ENCODE measurements at places on chromosomes 5 and 9.

DNA sequence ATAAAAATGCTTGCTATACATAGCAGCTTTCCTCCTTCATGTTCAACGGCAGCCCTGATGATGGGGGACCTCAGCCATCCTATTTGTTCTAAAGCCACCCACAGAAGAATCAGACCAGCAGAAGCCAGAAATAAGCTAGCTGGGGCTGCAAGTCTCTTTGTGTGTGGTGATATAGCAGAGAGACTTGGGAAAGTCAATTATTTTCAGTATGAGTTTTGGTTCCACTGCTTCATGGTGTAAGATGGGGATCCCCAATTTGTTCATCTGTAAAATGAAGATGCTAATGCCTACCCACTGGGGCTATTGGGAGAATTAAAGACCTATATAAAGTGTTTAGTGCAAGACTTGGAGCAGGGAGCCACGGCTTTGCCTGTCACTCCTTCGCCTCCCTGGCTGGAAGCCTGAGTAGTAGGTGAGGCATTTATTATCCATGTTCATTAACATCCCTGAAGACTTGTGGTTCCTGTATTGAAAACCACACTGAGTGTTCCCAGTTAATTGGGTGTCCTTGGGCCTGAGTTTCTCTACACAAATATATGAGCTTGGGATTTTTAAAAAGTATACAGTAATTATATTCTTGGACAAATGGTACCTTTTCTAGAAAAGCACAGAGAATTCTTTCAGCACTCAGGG, 210.1 kb upstream of the SLC24A2 start:
- no peak for DNase-seq

- no peak for DNase-seq
Observed at GRCh38 chr5:137071931-137072330, 427.2 kb downstream of the SPOCK1 start.

DNA sequence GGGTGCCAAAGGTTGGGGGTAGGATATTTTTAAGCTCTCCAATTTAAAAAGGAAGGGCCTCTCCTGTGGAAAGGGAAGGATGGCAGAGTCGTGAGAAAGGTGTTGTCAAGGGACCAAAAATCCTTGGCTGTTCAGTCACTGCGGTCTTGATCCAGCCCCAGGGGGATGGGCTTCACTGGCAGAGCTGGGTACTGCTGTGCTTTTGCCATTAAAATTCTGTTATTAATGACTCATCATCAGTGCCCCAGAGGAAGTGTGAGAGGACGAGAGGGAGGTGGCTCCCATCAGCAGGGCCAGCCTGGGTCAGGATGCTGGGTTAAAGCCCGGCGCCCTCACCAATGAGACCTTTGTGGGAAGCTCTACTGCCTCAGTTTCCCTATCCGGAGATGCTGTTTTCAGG, 16.7 kb downstream of the PCDH12 start:
- no peak for DNase-seq

DNA sequence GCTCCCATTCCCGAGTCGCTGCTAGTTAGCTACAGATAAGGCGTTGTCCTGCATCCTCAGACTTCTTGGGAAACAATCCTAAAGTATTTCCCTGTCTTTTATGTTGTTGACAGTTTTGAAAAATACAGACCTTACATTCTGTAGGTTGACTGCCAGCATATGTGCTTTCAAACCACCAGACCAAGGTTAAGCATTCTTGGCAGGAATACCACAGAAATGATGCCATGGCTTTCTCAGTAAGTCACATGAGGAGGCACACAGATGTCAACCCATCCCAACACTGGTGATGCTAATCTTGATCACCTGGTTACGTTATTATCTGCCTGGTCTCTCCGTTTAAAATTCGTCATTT, 871 bp downstream of the GLE1 start:
- DNase-seq, result no peak

DNA sequence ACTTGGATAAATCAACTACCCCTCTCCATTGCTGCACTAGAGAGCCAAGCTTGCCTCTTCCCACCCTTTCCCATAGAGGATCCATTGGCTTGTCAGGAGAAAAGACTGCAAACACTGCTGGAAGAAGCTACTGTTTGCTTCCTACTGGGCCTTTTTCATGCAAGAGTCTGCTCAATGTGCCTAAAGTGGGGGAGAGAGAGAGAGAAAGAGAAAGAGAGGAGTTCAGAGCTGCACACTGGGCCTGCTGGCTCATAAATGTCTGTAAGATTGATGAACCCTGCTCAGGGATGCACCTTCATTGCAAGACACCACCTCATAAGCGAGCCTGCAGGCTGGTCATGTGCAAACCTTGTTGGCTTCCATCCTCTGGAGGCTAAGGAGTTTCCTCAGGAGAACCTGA, 269.4 kb downstream of the ZNF608 start:
- DNase-seq, result no peak

- no peak for DNase-seq
Observed at GRCh38 chr5:78537821-78538220, 110.8 kb downstream of the LHFPL2 start.

DNA sequence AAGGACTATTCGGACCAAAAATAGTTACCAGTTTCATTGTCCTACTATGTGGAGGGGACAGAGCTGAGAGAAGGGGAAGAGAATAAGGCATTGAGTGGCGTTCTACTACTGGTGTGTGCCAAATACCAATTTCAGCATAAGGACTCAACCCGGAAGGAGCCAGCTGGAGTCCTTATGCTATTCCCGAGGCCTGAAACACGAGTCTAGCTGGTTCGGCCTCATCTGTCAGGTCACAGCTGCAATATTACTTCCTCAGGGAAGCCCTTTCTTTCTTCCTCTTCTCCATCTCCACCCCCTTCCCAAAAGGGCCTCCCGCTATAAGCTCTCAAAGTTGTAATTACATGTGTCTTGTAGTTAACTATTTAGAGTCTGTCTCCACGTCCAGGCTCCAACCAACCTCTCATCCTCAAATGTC, 20.5 kb upstream of the FER start:
- no peak for DNase-seq

- DNase-seq, result no peak
Observed at GRCh38 chr5:171823269-171823668, 37.7 kb downstream of the SMIM23 start.

DNA sequence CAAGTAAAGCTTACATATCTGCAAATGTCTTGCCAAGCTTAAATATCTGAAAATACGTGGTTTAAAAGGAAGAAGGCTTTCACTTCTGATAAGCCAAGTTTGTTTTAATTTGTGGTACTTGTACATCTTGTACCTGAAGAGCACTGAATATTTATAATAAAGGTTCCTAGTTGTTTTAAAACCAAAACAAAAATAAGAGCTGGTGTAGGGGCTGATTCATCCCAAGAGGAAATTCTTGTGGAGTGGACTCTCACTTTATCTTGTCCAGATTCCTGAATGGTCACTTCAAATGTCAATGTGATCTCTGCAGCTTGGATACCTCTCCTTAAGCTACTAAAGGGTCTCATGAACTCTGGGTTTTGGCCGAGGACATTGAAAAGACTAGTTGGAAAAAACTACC, 29.5 kb downstream of the MAMDC2 start:
- no peak for DNase-seq

DNA sequence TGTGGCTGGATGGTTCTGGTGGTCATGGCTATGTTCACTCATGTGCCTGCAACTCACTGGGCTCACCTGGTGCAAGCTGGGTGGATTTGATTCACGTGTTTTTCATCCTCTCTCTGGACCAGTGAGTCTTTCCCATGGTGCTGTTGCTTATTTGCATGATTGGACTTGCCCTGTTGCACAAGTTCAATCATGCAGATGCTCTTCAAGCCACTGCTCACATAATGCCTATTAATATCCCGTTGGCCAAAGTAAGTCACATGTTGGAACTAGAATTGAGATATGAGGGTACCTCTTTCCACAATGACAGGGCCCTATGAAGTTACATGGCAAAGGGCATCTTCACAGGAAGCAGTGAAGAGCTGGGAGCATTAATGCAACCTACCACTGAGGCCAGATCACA, 26.5 kb upstream of the MROH2B start:
- DNase-seq, result no peak

DNA sequence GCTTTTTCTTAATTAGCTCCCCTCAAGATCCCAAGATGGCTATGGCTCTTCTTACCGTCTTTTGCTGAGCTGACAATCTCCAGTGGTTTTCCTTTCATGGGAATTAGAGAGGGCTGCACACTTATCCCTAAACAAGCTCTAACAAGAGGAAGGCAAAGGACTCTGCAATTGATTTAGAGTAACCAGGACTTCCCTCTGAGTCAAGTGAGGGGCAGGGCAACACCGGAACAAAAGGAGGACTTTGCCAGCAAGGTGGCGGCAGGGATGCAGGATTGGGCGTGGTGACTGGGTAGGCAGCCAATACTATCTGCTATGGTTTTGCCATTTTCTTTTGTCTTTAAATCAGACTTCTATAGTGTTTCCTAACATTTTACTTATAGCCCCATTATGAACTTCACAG, 9.8 kb downstream of the SLC44A1 start:
- DNase-seq, result no peak

GRCh38 chr9:95077766-95078370, 239.6 kb downstream of the FANCC start:
- DNase-seq, result no peak

GRCh38 chr9:108681851-108682590, 173.8 kb downstream of the ACTL7B start:
- no peak for DNase-seq

DNA sequence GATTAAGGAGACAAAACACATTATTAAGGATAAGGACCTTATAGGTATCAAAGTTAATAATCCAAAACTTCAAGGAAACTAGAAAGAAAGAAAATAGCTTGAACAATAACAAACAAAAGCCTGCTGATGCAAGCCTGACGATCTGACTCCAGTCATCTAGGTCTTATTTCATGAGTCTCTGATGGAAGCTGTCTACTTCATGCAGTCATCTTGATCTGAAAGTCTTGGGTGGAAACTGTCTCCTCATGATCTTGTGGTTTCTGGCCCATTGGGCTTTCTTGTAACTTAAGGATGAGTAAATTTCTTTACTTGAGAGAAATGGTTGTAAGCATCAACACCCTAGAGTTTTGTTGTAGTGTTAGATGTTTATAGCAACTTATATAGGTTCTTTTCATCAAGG, 20.6 kb upstream of the PSIP1 start:
- DNase-seq, result no peak

- no peak for DNase-seq
Observed at GRCh38 chr5:158857371-158857770, 242.3 kb downstream of the EBF1 start.

DNA sequence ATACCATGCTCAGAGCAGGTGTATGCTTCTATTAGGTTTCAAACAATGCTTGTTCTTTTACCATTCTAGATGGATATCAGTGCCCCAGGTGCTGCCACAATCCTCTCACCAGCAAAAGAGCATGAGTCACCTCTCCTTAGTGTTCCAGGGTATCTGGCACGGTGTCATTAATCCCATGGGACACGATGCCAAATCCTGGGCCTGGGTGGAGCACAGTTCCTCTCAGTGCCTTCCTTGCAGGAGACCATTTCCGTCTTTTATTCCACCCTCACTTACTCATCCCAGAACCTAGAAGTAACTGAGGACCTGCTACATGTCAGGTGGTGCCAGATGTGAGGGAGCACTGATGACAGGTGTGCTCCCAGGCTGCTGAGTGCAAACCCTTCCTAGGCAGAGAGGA, 1.3 kb upstream of the OR13J1 start:
- no peak for DNase-seq

DNA sequence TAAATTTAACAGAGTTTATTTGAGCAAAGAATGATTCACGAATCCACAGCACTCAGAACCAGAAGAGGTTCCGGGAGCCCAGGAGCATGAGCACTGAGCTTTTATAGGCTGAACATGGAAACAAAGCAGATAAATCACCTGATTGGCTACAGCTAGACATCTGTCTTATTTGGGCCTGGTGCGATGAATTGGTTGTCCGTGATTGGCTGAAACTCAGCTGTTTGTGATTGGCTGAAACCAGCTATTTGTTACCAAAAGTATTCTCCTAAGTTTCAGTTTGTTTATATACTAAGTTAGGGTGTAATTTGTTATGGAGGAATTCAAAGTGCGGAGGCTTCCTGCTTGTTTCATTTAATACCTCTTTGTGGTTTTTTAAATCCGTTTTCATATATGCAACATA, 15.8 kb upstream of the LCP2 start:
- no peak for DNase-seq

DNA sequence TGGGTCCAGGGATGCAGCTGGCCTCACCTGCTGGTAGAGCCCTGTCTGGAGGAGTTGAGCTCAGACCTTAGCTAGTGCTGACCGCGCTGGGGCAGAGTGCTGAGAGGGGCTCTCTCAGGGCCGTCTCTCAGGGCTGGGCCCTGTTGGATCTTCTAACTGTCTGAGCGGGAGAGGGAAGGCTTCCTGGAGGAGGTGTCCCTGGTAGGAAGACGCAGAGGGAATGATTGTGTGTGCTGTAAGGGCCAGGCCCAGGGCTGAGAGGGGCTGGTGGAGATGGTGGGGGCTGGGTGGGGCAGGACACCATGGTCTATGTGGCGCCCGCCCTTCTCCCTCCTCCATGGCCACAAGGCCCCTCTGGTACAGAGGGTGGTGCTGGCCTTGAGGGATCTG, 55.0 kb downstream of the RXRA start:
- no peak for DNase-seq

- no peak for DNase-seq
Observed at GRCh38 chr5:78090002-78090401, 204.5 kb downstream of the AP3B1 start.

DNA sequence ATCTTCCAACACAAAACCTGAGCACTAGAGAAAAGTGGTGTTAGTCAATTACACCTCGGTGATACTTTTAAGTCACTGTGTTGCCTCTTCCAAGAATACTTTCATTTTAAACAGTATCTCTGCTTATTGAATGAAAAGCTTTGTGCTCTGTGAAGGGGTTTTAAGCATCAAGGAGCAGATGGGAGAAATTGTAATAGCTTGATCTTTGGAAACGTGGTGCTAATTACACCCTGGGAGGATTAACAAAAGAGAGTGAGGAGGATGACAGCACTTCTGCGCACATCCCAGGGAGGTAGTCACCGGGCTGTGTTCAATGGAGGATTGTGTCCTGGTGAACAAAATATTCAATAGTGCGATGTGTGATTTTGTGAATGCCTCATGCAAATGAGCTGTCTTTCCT, 477.4 kb upstream of the ADAMTS16 start:
- DNase-seq, result no peak

- DNase-seq, result peak; percentile 8
Observed at GRCh38 chr5:133287500-133287899, 235.7 kb downstream of the HSPA4 start.

- DNase-seq, result no peak
Observed at GRCh38 chr5:149930043-149930748, 14.4 kb downstream of the PDE6A start.

GRCh38 chr9:75462866-75463265, 374.6 kb downstream of the OSTF1 start:
- DNase-seq, result no peak

DNA sequence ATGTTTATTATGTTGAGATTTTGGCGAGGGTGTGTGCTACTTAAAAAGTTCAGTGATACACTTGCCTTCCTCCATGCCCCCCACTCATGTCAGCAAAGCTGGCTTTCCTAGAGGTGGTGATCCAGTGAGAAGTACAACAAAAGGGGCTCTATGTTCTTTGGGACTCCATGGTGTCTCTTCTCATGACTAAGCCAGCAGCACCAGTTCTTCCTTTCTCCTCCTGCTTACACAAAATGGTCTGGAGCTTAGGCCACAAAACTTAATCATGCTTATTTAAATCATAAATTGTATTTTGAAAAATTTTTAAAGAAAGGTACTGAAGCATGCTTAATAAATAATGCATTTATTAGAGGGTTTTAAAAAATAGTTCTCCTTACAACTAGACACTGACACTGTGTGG, 22.4 kb downstream of the MOCS2 start:
- no peak for DNase-seq

GRCh38 chr9:107070586-107070985, 207.6 kb downstream of the ZNF462 start:
- DNase-seq, result no peak

All from stimulated activated CD4-positive, alpha-beta T cell treated with anti-CD3 and anti-CD28 coated beads, Interleukin-1b, Interleukin-23, amount 100 ng/mL, for 4 hours (primary cell).